ENCODE measurements at places on chromosomes 12 and 14.

DNA sequence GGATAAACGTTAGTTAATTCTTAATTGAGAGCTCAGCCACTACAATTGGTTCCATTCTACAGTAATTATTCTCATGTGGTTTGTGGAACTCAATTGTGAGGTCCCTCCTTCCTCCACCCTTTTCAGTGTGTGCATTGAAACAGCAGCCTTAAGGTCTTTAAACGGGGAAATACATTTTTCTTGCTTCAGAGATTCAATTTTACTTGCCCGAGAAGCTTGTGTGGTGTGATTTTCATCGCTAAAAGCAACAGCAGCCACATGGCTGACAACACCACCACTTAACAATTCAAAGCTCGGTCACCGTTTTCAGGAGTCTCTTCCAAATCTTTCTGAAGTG is 733 bp upstream of the PPFIBP1 start:
- DNase-seq = no peak

GRCh38 chr12:116497051-116497591 is 62.1 kb upstream of the MAP1LC3B2 start:
- no peak for DNase-seq

GRCh38 chr12:4958697-4959375 is 49.1 kb downstream of the KCNA1 start:
- no peak for DNase-seq

GRCh38 chr12:101747697-101748096 is 8.4 kb upstream of the SYCP3 start:
- DNase-seq = no peak

DNA sequence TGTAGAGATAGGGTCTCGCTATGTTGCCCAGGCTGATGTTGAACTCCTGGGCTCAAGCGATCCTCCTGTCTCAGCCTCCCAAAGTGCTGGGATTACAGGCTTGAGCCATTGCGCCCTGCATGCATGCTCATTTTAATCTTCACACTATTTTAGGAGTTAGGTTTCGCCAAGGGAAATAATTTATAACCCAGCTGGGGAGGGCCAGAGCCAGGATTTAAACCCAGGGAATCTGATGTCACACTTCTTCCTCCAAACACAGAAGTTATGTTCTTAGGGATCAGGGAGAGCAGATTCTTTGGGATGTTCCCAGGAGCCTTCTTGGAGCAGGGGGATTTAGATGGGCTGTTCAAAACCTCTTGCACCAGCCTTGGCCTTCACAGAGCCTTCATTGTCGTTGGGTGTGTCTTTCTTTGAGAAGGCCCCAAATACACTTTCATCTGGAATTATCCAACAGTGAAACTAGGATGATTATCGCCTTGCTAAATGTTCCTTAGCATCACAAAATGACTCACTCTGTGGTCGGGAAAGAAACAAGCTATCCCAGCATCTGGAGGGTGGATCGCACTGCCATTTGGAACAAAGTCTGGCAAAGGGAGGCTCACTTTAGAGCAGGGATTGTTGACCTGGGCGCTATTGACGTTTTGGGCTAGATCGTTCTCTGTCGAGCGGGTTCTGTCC is 8.2 kb upstream of the PPP1CC start:
- peak; percentile 81 for DNase-seq
